Endothelial cell of umbilical vein (primary cell): ENCODE measurements at places on chromosomes 16 and 17.
A peak's percentile ranks its signal among the peaks of the same experiment; 100 is the strongest.

GRCh38 chr17:61414936-61415251 lies 15.3 kb downstream of the TBX2 start:
- DNase-seq: no peak

- DNase-seq: no peak
These were observed 76.8 kb downstream of the CDK5R1 start for GRCh38 chr17:32563583-32563982.

DNA sequence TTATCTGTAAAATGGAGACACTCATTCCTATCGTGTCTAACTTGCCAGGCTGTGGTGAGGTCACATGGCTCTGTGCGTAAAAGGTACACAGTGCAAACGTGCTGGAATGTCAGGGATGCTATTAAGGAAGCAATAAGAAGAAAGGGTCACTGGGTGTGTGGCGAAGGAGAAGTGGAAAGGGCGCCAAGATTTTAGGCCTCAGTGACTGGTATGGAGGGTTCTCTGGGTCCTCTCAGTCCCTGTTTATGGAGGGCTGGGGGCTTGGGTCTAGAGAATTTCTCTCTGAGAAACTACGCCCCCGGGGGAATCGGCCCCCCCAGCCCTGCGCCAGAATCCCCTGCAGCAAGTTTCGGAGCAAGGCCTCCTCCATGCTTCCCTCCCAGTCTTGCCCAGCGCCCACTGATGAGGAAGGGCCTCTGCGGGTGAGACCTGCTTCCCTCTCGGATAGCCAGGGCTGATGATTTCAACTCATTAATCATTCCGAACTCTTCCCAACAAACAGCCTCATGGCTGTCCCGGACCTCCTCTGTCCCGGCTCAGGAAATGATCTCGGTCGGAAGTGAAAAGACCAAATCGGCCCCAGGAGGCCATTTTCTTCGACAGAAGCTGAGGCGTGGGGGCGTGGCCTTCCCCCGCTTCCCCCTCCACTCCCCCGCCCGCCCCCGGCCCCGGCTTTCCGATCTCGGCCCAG lies 1.2 kb upstream of the HEXIM1 start:
- DNase-seq: peak; percentile 71

GRCh38 chr16:30052671-30053372 lies 12.7 kb upstream of the ALDOA start:
- peak; percentile 88 for DNase-seq

- peak; percentile 6 for DNase-seq
These were observed 743 bp downstream of the SHCBP1 start for GRCh38 chr16:46620266-46621005.

GRCh38 chr16:19883296-19883965 lies 1.2 kb downstream of the GPRC5B start:
- DNase-seq: peak; percentile 31

DNA sequence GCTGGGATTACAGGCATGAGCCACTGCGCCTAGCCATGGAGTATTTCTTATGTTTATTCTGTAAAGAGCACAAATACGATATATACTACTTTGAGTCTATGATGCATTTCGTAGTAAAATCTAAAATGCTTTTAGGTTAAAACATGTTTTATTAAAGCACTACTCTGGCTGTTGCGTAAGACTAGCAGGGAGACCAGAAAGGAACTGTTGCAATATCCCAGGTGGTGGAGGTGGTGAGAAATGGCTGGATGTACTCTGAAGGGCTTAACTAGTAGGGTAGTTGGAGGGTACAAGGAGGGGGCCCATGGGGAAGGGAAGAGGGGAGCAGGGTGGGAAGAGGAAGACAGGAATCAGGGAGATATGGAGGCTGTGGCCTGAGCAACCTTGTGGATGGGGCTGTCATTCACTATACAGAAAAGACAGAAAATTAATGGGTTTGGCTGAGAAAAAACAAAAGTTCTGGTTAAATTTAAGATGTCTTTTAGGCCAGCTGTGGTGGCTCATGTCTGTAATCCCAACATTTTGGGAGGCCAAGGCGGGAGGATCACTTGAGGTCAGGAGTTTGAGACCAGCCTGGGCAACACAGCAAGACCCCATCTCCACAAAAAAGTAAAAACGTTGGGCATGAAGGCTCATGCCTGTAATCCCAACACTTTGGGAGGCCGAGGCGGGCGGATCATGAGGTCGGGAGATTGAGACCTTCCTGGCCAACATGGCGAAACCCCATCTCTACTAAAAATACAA lies 35.8 kb downstream of the ST3GAL2 start:
- DNase-seq: no peak

DNA sequence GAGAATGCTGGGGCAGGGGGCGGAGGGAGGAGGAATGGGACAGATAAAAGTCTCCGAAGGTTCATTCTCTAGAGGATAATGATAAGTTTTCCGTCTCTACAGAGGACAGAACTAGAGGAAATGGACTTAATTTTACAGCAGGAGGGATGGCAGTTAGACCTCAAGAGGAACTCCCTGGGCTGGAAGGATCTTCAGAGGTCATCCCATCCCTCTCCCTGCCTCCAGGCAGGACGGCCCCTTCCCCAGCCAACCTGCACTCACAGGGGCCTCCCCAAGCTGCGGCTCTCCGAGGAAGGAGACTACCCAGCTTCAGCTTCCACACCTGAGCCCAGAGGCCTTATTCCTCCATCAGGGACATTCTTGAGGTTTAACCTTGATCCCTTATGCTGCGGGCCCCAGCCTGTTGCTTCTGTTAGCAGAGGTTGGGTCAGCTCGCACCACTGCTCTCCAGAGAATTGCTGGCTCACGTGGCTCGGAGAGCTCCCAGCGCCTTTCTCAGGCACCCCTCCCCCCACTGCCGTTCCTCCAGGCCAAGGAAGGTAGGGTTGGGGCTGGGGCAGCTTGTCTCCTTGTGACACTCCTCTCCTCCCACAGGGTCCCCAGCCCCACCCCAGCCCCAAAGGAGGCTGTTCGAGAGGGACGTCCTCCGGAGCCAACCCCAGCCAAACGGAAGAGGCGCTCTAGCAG lies 8.5 kb downstream of the ELOB start:
- DNase-seq: no peak

- no peak for DNase-seq
These were observed 539 bp upstream of the CKLF start for GRCh38 chr16:66551788-66552285.

DNA sequence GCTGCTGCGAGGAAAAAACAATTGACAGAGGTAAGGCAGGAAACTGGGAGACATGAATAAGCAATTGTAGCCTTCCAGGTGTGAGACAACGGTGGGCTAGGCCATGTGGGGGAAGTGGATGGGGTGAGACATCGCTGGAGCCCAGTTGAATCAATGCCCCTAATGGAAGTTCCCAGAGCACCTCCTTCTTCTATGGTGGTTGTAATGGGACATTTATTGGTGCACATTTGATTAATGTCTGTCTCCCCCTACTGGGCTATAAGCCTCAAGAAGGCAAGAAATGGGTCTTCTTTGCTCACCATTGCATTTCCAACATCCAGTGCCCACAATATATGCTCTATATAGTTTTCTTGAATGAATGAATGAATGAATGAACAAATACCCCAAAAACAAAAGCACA lies 22.7 kb upstream of the CD300E start:
- DNase-seq: no peak

DNA sequence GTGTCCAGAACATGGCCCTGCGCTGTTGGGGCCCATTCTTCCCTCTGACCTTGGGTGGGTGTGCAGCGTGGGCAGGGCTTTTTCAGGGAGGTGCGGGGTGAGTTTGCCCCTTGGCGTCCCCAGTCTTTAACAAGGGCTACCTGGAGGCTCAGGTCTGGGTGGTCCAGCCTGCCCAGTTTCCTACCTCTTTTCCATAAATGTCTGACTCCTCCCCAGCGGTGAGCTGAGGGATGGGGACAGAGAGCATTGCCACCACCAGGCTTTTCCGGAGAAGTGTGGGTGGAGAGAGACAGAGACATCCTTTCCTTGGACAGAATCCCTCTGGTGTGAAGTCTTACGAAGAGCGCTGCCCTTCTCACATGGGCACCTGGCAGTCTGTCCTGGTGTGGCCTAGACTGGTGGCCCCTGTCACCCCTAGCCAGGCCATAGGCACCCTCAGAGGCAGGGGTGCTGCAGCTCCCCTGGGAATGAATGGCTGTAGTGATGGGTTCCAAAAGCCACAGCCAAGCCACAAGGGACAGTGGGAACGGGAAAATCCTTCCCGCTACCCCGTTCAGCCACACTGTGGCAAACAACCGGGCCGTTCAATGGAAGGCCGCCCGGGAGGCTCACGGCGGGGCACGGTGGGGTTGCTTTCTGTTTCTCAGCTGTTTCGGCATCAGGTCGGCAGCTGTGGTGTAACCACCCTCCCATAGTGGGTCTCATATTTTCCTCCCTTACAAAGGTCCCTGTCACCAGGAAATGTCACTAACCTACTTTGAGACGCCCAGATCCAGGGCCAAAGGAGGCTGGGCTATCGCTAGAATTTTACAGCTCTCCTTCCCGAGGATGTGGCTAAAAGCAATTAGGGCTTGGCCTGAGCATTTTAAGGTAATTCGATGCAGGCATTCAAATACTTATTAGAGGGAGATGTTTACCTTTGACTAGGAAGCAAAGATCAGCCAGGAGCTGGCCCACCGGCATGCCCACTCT lies 61.9 kb upstream of the GSE1 start:
- no peak for DNase-seq

DNA sequence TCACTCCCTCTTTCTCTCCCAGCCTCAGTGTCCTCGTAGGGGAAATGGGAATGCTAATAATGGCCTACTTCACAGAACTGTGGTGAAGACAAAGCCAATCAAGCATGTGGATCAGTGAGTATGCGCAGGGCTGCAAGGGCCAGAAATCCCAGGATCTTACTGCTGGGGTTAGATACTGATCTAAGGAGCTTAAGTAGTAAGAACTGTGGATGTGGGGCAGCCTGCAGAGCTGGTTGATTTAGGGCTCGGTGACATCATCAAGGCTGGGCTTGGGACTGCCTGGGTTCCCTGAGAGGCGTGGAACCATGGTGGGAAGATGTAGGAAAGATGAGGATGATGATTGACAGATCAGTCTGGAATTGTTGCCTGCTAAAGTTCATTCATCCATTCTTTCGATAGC lies 25.6 kb downstream of the GOSR2 start:
- no peak for DNase-seq

GRCh38 chr17:43016216-43016615 lies 6.0 kb downstream of the VAT1 start:
- no peak for DNase-seq

GRCh38 chr17:81373536-81374160 lies 21.6 kb upstream of the BAHCC1 start:
- no peak for DNase-seq

- DNase-seq: peak; percentile 66
These were observed 69.3 kb downstream of the WWP2 start for GRCh38 chr16:69831212-69832123.

DNA sequence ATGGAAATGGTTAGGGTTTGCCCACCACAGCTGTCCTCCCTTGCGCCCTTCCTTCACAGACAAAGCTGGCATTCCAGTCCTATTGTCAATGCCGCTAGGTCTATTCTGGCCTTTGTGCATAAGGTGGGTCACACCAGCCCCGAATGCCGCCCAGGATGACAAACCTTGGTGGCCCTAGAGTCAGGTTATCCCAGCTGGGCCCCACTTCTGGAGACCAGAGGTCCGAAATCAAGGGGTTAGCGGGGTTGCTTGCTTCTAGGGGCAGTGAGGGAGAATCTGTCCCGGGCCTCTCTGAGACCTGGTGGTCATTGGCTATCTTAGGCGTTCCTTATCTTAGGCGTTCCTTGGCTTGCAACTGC lies 472.1 kb downstream of the SOX9 start:
- DNase-seq: no peak

- DNase-seq: no peak
These were observed 18.7 kb upstream of the GSE1 start for GRCh38 chr16:85594273-85594977.

DNA sequence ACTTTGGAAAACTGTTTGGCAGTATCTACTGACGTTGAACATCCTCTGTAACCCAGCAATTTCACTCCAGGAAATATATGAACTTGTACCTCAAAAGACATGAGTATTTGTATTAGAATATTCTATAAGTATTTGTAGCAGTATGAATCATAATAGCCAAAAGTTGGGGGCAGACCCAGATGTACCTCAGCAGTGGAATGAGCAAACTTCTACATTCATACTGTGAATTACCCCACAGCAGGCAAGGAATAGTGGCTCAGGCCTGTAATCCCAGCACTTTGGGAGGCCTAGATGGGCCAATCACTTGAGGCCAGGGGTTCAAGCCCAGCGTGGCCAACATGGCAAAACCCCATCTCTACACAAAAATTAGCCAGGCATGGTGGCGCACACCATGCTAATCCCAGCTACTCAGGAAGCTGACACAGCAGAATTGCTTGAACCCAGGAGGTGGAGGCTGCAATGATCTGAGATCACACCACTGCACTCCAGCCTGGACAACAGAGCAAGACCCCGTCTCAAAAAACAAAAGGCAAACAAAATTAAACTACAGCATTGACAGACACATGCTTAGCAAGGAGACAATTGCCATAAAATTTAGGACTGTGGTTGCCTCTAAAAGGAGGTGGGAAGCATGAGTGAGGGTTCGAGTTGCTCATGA lies 11.2 kb upstream of the HELZ start:
- no peak for DNase-seq

DNA sequence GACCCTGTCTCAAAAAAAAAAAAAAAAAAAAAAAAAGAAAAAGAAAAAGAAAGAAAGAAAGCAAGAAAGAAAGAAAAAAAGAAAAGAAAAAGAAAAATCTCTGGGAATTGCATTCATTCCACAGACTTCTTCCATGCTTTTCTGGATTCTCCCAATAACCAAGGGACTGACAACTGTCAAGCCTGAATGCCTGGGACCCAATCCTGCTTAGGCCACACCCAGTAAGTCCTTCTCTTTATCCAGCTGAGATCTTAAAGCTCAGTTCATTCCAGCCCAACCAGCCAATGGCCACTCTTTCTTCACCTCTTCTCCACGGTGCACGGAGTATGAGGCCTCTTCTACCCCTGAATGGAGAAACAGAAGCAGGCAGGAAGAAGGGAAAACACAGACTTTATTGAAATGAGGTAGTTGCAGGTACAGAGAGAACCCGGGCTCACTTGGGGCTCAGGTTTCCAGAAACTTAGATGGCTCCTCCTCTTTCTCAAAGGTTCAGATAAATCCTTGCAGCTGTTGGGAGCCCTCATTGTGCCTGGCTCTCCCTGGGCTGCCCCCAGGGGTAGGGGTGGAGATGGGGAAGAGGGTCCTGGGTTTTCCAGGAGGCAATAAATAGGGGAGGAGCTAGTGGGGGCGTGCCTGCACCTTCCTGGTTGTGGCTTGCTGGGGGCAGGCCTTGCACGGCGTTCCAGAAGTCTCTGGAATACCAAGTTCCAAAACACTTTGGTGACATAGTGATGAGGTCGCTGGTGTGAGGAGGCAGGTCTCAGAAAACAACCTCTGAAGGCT lies 2.5 kb downstream of the HOXB1 start:
- no peak for DNase-seq

DNA sequence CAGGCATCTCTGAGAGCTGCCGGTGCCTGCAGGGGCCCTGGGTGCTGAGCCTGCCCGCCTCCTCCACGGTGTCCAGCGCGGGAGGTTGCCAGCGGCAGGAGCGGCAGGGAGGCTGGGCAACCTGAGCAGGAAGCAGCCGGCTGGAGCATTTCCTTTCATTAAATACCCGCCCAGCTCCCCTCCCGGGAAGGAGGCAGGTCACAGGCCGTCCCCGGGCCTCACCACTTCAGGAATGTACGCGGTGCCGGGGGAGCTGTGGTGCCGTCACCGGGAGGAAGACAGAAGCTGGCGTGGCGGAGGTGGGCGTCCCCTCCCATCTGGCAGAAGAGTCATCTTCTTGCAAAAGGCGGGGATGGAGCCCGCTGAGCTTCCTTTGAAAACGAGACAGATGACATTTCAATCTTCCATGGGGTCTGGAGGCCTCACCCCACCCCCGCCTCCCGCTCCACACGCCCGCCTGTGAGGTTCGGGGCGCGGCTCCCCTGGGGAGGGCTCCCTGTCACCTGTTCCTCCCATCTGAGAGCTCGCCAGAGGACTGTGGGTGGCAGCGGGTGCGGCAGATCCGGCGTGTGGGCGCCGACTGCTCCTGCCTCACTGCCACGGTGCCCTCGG lies 16.0 kb downstream of the SOX8 start:
- DNase-seq: peak; percentile 68
